ENCODE measurements at places on chromosomes 1 and 21.
A peak's percentile ranks its signal among the peaks of the same experiment; 100 is the strongest.

DNA sequence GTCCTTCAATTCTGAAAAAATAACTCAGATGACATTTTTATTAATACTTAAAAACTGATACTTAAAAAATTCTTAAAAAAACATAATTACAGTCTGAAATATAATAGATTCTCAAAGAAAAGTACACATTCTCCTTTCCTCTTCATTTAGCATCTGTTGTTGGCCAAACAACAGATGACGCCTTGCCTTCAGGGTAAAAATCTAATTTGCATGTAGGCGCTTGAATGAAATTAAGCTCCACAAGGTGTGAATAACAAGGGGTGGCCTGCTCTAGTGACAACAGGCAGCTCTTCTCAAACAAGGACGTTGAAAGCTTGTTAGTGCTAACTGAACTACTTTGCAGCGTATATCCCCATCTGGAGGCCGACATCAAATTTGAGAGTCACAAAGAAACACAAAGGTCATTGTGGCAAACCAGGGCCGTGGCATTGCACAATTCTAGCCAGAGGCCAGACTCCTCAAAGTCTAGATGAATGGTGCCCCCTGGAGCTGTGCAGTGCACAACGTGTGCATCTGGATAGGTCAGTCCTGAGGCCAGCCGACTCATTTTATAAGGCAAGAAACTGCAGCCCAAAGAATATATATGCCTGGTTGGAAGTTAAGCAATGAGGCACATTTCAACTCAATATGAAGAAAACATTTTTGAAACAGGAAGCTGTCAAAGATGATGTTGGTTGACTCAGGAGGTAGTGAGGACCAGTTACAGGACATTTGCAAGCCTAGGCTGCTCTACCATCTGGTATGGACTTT, 459.2 kb upstream of the RUNX1 start:
- no peak for DNase-seq

- DNase-seq = no peak
Measured at GRCh38 chr1:156549831-156550230, 22.5 kb downstream of the IQGAP3 start.

- no peak for DNase-seq
Measured at GRCh38 chr1:12202190-12202497, 27.7 kb upstream of the VPS13D start.

GRCh38 chr1:225378880-225379279, 49.0 kb downstream of the LBR start:
- DNase-seq = no peak

GRCh38 chr21:32457360-32457840, 44.9 kb downstream of the EVA1C start:
- no peak for DNase-seq

DNA sequence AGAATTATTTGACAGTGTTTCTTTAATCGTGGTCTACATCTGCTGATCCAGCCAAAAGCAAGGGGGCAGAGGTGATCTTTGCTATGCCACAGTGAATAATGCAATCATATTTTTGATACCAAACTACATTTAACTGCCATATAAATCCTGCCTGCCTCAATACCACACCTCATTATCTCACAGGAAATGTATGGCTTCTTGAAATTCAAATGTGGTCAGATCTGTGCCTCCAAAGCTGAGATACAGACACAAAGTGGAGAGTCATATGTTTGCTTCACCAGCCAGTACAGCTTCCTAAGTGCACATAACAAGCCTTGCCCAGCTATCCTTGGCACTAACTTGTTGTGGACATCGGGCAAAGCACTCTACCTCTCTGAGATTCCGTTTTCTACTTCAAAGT, 250.0 kb upstream of the NFIA start:
- DNase-seq = no peak

- DNase-seq = no peak
Measured at GRCh38 chr1:152699746-152700145, 1.6 kb downstream of the LCE2A start.

DNA sequence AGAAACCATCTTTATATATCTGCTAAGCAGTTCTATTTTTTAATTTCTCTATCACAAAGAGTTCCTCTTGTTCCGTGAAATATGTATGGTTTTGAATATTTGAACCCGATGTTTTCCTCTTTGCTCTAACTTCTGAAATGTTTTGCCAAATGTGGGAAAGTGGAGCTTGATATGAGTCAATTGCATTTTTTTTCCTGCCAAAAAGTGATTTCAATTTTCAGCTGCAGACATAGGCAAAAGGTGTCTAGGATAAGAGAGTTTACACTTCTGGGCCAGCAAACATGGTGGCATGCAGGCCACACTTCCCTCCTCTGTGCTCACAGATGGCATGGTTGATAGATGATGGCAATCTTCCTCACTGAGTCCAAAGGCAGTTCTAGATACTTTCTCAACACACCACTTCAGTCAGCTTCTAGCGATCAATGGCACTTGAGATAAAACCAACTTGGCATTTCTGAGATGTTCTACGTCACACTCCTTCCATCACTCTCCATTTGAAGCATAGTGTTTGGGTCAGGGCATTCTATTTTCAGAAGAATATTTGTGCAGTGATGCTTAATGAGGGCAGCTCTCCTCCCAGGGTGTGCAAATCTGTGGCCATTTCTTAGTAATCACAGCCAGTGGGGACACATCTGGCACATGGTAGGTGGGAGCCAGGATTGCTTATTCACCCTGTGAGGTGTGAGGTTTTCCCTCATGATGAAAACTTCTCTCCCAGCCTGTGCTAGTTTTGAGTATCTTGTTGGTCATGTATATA, 54.4 kb upstream of the SCAF4 start:
- DNase-seq = no peak

DNA sequence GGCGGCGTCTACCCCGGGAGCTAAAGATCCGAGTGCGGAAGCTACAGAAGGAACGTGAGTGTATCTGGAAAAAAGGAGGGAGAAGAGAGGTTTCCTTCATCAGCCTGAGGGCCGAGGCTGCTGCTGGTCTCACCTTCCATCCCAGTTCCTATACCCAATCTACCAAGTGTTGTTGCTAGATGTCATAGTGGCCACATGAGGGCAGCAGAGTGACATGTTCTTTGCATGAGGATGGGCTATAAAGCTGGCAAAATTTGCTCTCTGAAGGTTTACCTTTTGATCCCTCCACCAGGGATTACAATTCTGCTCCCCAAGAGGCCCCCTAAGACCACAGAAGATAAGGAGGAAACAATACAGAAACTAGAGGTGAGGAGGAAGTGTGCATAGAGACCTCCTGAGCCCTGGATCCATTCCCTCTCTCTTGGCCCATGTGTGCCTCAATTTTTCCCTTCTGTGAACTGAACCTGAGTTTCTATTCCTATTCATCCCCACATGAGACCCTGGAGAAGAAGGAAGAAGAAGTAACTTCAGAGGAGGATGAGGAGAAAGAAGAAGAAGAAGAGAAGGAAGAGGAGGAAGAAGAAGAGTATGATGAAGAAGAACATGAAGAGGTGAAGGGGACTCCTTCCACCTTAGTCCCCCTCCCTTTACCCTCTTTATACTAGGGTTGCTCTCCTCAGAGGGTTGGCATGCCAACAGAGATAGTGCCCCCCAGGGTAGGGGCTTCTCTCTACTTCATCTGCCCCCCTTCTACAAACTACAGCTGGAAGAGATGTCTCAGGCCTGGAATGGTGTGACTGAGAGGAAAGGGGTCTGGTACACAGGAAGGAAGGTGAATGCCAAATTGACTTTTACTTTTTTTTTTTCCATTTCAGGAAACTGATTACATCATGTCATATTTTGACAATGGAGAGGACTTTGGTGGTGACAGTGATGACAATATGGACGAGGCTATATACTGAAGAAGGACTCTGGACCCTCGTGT, 13.3 kb downstream of the POLR3GL start:
- DNase-seq = peak; percentile 47

DNA sequence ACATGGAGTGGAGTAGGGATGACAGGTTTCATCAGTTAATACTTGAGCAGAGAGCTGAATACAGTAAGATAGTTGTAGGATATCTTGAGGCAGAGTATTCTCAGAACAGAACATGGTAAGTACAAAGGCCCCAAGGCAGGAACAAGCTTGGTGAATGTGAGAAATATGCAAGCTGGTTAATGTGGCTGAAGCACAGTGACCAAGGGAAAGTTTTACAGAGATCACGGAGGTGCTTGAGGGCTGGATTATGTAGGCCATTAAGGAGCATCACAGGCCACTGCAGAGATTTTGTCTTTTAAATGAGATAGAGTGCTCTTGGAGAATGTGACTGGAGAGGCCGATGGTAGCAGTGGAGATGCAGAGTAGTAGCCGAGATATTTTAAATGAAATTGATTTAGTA, 54.0 kb upstream of the BOLA1 start:
- no peak for DNase-seq

- no peak for DNase-seq
Measured at GRCh38 chr1:221294242-221294641, 415.0 kb downstream of the HLX start.

Data from activated T-helper 1 cell treated with Interleukin-2 at 50 U/mL for 16 hours (primary cell).